Large intestine (tissue), 12 donors: ENCODE measurements at places on chromosomes 11 and 22. TPM values are rescaled to one million over a fixed set of nuclear protein-coding genes. Genes with fewer than 3 reads are reported as not detected.
A peak's percentile ranks its signal among the peaks of the same experiment; 100 is the strongest.

The SORL1 gene
- 31.0 TPM for polyA plus RNA-seq

GRCh38 chr11:94144216-94144615 is 15.6 kb downstream of the PANX1 start:
- no peak for DNase-seq

GRCh38 chr11:80349997-80350396 is 909.2 kb upstream of the TENM4 start:
- DNase-seq = peak; percentile 40

The SCUBE2 gene
- polyA plus RNA-seq = 10.7 TPM

The YPEL1 gene
- polyA plus RNA-seq = 4.1 TPM

The TSPAN18 gene
- polyA plus RNA-seq = 59.1 TPM

GRCh38 chr22:27170491-27170890 is 513.1 kb downstream of the MIAT start:
- DNase-seq = no peak

GRCh38 chr11:76334826-76335389 is 46.0 kb downstream of the THAP12 start:
- DNase-seq = no peak

The LTBP3 gene
- 105 TPM for polyA plus RNA-seq

DNA sequence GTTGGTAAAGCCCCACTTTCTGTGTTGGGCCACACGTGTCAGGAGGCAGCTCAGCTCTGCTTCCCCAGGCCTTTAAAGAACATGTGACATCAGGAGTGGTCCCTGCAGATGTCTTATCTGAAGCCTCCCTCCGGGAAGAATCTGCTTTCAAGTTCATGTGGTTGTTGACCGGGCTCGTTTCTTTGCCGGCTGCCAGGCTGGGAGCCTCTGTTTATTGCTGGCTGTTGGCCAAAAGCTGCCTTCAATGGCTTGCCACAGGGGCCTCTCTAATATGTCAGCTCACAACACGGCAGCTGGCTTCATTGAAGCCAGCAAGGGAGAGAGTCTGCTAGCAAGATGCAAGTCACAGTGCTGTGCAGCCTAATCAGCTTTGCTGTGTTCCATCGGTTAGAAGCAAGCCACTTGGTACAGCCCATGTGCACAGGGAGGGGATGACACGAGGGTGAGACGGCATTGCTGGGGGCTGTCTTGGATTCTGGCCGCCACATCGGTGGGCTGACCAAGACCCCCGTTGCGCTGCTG is 14.6 kb downstream of the MRGPRF start:
- peak; percentile 68 for DNase-seq

The KRTAP5-7 gene
- polyA plus RNA-seq = 0.16 TPM

DNA sequence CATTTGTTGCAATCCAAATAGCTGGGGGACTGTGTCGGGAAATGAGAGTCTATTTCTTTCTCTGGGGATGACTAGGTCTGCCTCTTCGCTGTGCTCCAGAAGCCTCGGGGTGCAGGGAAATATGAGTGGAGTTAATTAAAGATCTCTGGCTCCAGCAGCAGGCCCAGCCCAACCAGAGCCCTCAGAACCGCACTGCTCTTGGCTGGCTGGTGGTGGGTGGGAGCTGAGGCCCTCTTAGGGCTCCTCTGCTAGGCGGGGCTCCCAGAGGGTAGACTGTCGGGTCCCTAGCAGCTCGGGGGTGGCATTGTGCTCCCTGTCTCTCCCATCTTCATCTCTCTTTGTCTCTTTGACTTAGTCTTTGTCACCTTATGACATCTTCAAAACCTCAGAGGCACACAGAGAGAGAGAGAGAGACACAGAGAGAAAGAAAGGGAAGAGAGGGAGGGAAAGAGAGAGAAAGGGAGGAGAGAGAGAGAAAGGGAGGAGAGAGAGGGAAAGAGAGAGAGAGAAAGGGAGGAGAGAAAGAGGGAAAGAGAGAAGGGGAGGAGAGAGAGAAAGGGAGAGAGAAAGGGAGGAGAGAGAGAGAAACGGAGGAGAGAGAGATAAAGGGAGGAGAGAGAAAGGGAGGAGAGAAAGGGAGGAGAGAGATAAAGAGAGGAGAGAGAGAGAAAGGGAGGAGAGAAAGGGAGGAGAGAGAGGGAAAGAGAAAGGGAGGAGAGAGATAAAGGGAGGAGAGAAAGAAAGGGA is 20.2 kb downstream of the MPPED1 start:
- DNase-seq = no peak

The ANKRD42 gene
- 9.4 TPM for polyA plus RNA-seq

DNA sequence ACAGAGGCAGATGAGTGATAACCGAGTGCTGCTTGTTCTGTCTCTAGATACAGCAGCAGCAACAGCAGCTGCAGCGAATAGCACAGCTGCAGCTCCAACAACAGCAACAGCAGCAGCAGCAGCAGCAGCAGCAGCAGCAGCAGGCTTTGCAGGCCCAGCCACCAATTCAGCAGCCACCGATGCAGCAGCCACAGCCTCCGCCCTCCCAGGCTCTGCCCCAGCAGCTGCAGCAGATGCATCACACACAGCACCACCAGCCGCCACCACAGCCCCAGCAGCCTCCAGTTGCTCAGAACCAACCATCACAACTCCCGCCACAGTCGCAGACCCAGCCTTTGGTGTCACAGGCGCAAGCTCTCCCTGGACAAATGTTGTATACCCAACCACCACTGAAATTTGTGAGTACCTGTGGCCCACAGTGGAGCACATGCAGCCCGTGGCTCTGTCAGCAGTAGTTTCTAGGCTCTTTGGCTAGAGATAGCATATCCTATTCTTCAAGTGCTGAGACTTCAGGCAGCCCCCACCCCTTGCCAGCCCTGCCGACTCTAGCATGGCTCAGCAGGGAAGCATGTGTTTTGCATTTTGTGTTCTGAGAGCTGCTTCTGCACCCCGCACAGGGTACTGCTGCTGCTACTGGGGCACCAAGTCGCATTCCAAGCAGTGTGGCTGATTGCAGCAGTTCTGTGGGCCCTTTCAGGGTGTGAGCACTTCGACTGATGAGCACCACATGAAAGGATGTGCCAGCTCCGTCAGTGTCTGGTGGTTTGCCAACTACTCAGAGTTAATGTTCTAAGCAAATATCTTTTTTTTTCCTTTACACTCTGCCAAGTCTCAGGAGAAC is 59.2 kb downstream of the MED15 start:
- DNase-seq = no peak

- no peak for DNase-seq
Measured at GRCh38 chr22:36022162-36022561, 6.5 kb downstream of the RBFOX2 start.

GRCh38 chr11:44926036-44926435 is 24.6 kb downstream of the TP53I11 start:
- DNase-seq = no peak

DNA sequence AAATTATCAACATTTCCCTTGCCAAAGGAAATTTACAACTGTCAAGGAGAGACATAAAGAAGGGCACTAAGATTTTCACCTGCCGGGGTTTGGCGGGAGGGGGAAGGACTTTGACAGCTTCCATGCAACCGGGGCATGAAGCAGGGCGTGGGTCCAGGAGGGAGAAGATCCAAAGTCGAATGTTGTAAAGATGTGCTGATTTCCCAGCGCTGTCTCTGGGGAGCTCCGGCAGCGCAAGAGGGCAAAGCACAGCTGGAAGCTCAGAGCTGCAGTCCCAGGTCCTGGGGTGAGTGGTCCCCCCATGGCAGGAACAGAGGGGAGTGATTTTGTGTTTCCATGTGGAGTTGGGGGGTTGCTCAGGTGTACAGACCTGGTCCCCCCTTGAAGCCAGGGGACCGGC is at the start of gene MS4A10:
Gene MS4A10, plus strand, starts transcription at position 198 of the 400 bp plus-strand sequence. CDS start 5,003 bp downstream, outside the sequence.
- peak; percentile 92 for DNase-seq

The PHOX2A gene
- 8.3 TPM for polyA plus RNA-seq

DNA sequence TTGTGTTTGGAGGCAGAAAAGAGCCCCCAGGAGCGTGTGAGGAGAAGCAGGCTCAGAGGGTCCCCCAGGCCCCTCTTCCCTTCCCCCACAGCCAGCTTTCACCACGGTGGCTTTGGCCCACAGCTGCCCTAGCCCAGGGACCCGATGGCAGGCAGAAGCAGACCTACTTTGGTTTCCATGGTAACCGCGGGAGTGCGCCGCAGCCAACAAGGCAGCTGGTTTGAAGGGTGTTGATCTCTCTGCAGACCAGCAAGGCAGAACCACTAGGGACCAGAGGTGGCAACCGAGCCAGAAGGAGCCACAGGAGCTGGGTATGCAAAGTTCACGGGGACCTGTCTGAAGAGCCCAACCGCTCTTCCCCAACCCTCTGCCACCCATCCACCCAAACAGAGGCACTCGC is 69.4 kb downstream of the BUD13 start:
- DNase-seq = no peak

The SYCE3 gene
- not detected for polyA plus RNA-seq

The F2 gene
- polyA plus RNA-seq = 0.28 TPM

- no peak for DNase-seq
Measured at GRCh38 chr11:110438017-110438416, 8.3 kb downstream of the FDX1 start.

GRCh38 chr11:119782006-119782738 is 53.2 kb upstream of the NECTIN1 start:
- no peak for DNase-seq

DNA sequence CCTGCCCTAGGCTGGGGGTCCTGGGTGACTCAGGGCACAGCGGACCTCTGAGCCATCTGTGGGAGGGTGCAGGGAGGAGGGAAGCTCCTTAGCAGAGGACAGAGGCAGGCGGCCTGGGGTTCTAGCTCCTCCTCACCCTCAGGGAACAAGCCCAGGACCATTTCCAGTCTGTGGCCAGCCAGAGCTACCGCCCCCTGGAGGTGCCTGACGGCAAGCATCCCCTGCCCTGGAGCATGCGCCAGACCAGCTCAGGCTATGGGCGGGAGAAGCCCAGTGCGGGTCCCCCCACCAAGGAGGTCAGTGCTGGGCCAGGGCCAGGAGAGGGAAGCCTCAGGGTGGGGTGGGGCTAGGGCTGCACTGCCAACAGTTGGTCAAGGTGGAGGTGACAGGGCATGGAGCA is 26.0 kb upstream of the LRRC10B start:
- no peak for DNase-seq

- no peak for DNase-seq
Measured at GRCh38 chr22:28958611-28959010, 75.2 kb downstream of the ZNRF3 start.

- DNase-seq = no peak
Measured at GRCh38 chr11:45518141-45518832, 147.1 kb downstream of the CHST1 start.

The TPBGL gene
- 0.39 TPM for polyA plus RNA-seq

The GSTT2B gene
- polyA plus RNA-seq = 4.6 TPM

- no peak for DNase-seq
Measured at GRCh38 chr22:29609139-29609538, 5.7 kb downstream of the NF2 start.

- peak; percentile 89 for DNase-seq
Measured at GRCh38 chr11:10322830-10323792, 18.2 kb downstream of the ADM start.

- no peak for DNase-seq
Measured at GRCh38 chr22:37448516-37449127, 21.3 kb upstream of the ELFN2 start.

DNA sequence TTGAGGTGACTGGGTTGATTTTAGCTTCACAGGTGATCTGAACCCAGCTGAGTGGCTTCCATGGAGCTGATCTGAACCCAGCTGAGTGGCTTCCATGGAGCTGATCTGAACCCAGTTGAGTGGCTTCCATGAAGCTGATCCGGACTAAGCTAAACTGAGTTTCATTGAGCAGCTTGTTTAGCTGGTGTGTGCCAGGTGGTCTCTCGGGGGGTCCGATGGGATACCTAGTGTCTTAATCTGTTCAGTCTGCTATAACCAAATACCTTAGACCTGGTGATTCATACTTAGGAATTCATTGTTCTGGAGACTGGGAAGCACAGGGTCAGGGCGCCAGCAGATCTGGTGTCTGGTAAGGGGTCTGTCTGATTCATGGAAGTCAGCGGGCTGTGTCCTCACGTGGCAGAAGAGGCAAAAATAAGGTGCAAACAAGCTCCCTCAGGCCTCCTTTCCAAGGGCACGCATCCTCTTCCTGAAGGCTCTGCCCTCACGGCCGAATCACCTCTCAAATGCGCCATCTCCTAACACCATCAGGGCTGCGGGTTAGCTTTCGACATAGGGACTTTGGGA is 52.5 kb upstream of the KCNQ1OT1 start:
- DNase-seq = no peak

The OR52I2 gene
- polyA plus RNA-seq = 0.03 TPM

The POU2AF2 gene
- polyA plus RNA-seq = 0.49 TPM

GRCh38 chr22:23183061-23183698 is 2.9 kb downstream of the BCR start:
- no peak for DNase-seq

The PIH1D2 gene
- polyA plus RNA-seq = 1.6 TPM

DNA sequence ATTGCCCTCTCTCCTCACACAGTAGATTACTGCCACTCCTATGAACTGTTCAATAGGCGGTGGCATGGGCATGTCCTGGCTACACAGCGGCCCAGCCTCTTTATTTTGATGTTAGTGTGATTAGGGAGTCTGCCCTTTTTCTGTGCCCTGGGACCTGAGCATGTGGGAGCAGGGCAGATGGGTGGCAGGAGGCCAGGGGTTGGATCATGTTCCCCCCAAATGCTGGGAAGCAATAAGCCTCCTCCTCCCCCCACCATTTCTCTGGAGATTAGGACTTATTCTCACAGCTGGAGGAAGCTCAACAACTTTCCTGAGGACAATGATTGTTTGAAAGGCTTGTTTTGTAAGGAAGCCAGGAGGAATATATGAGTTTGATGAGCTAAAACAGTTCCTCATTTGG is 848 bp downstream of the HEPN1 start:
- no peak for DNase-seq

DNA sequence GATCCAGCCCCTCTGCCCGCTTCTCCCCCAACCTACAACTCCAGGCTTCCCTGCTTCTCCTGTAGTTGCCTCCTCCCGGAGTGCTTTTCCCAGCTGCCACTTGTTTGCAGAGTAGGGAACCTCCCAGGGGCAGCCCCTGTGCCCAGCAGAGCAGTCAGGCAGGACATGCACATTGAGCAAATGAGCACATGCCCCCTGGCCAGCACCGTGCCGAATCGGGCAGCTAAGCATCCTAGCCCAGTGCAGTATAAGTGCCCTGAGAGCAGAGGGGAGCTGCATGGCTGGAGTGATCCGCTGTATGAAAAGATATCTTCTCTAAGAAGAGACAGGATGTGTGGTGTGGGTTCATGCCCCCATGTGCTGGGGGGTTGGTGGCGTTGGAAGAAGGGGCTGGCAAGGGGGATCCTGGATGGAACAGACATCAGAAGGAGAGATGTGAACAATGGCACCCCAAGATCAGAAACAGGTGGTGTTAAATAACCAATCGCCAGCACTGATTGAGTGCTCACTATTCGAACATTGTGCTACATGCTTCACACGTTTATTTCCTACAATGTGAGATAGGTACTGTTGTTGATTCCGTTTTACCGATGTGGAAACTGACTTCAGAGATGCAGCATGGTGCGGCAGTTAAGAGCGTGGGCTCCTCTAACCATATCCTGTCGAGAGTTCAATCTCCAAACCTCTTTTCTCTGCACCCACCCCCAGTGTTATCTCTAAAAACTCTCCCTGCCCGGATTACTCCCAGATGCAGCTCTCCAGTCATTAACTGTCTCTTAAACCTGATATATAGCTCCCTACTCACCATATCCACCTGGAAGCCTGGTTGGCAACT is 1.2 kb downstream of the AIP start:
- no peak for DNase-seq

- DNase-seq = peak; percentile 23
Measured at GRCh38 chr11:33320016-33320813, 63.0 kb downstream of the HIPK3 start.
